Esophagus mucosa (tissue), 1 donor: ENCODE measurements at places on chromosomes 4 and X.

DNA sequence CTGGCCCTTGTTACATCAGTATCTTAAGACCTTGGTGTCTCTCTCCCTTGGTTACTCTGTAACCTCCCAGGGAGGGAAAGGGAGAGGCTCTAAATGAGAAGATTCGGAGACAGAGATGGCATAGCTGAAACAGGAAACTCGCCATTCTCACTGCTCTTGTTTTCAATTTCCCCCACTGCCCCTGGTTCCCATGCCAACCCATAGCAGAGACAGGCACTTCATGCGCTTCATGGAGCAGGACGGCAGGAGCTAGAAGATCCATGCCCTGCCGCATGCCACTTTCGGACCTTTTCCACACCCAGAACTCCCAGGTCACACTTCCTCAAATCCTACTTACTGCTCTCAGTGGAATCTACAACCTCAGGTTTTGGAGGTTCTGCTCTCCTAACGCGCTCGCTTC lies 3.1 kb downstream of the ZMYM3 start:
- no peak for ATAC-seq

DNA sequence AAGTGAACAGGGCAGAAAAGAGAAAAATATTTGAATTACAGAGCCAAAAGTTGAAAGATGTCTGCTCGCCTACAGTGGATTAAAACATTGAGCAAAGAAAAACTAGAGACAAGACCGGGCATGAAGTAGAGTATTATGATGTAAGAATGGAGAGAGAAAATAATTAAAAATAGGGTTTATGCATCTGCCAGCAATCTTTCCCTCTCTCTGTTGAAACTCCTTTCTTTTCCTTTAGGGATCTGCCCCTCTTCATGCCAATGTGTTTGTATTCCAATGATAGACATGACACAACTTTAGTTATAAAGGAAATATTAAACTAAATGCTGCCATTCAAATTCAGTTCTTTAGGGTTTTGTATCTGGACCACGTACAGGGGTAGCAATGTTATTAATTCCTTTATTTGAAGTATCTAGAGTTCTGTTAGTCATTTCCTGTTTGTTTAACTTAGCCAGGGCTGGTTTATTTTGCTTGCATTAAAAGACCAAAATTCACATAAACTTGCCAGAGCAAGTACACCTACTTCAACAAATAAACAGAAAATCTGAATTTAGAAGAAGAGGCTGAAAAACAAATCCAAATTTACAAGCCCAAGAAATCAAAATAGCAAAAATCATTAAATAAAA lies 202.6 kb downstream of the SPOCK3 start:
- peak; percentile 39 for ATAC-seq

DNA sequence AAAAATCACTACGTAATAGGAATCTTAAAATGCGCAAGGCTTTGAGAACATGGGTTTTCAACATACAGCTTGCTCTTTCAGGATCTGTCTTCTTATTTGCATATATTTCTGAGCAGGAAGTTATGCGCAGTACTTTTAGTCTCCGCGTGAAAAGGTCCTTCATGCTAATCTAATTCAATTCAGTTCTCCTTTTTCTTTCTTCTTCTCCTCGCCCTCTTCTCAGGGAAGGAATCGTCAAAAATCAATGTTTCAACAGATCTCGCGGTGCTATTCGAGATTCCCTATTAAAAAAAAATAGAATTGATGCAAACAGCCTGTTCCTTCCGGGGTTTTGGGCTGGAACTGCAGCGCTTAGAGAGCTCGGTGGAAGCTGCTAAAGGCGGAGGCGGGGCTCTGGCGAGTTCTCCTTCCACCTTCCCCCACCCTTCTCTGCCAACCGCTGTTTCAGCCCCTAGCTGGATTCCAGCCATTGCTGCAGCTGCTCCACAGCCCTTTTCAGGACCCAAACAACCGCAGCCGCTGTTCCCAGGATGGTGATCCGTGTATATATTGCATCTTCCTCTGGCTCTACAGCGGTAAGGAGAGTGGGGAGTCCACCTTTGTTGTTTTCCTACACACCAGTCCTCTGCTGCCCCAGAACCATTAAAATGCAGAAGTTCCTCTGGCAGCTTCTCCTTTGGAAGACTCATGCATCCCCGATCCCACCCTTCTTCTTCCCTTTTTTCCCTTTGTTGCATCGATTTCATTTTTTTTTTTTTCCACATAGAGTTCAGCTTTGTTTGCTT lies at the start of the genes HMGN5 and SH3BGRL:
Gene HMGN5, minus strand, starts transcription at position 243 of the 785 bp plus-strand sequence. CDS start 80,364 bp downstream, outside the sequence.
Gene SH3BGRL, plus strand, starts transcription at position 432 of the 785 bp plus-strand sequence. Its CDS starts 99 bp downstream, at position 531.
- peak; percentile 93 for ATAC-seq

GRCh38 chr4:140267576-140267975 lies 105.9 kb upstream of the SCOC start:
- ATAC-seq, result no peak

GRCh38 chrX:17559728-17560379 lies 177.4 kb upstream of the SCML1 start:
- ATAC-seq, result peak; percentile 48

- no peak for ATAC-seq
Measured at GRCh38 chr4:156633847-156634246, 337.8 kb downstream of the PDGFC start.

GRCh38 chrX:103607364-103608305 lies at the start of gene TCEAL3:
TCEAL3 (plus strand) TSS chrX:103607963; CDS start chrX:103609065, 1,102 bp downstream.
- ATAC-seq, result peak; percentile 73

DNA sequence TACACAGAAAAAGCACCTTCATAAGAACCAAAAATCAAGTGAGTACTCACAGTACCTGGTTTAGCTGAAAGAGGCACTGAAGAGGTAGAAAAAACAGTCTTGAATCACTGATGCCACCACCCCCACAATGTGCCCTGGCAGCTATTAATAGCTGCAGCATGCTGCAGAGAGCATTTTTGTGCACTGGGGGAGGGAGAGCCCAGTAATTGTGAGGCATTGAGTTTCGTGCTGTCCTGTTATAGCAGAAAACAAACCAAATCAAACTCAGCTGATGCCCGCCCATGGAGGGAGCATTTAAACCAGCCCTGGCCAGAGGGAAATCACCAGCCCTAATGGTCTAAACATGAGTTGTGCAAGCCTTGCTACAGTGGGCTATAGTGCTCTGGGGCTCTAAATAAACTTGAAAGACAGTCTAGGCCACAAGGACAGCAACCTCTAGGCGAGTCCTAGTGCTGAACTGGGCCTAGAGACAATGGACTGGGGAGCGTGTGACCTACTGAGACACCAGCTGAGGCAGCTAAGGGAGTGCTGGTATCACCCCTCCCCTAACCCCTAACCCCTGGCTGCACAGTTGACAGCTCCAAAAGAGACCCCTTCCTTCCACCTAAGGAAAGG lies 106.3 kb upstream of the TMLHE start:
- no peak for ATAC-seq

DNA sequence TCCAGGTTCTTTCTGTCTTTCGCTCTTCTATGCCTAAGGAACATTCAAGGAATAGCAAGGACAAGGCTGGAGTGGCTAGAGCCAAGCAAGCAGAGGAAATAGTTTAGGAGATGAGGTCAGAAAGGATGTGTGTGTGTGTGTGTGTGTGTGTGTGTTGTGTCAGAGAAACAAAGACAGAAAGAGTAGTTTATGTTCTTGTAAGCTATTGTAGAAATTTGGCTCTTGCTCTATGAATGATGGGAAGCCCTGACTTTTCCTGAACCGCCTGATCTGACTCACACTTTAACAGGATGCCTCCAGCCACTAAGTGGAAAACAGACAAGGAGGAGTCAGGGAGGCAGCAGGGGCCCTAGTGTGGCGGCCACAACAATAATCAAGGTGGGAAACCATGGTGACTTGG lies 39.7 kb downstream of the LGI2 start:
- ATAC-seq, result peak; percentile 61

DNA sequence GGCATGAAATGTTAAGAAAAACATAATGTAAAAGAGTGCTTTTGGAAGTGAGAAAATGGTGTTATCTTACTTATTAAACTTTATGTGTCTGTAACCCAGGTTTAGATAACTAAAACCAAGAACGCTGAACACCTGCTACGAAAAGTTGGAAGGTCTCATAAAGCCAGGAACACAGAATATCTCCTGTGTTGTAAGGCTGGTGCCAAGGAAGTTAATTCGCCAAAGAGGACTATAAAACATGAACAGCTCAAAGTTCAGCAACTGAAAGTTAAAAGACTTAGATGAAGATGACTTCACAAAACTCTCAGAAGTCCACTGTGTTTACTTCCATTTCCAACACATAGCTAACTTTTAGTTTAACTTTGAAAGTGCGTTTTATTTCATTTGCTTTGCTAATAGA lies 54.3 kb downstream of the GPRIN3 start:
- ATAC-seq, result no peak
